ENCODE measurements at places on chromosomes 16 and 17. TPM values are rescaled to one million over a fixed set of nuclear protein-coding genes. Genes with fewer than 3 reads are reported as not detected.

Gene KRTAP3-1
- not detected for total RNA-seq

Gene LAT
- 156 TPM for total RNA-seq

Gene STAC2
- not detected for total RNA-seq

Gene RNPS1
- 214 TPM for total RNA-seq

Gene ETV4
- not detected for total RNA-seq

Gene DNAAF8
- not detected for total RNA-seq

Gene TMC7
- total RNA-seq = not detected

Gene TNS4
- total RNA-seq = 3.0 TPM

Gene CARD14
- not detected for total RNA-seq

Gene IGF2BP1
- not detected for total RNA-seq

Gene CTRL
- 18.3 TPM for total RNA-seq

Gene MON1B
- 52.6 TPM for total RNA-seq

Gene SEPTIN1
- 163 TPM for total RNA-seq

Gene JUP
- total RNA-seq = 0.88 TPM

Gene NDRG4
- 3.2 TPM for total RNA-seq

Gene ZFP3
- total RNA-seq = 2.4 TPM

Gene MMP28
- 6.7 TPM for total RNA-seq

Gene KREMEN2
- total RNA-seq = not detected

Gene ABCA10
- 0.77 TPM for total RNA-seq

Gene TLCD1
- 0.60 TPM for total RNA-seq
